Fibroblast of skin of right biceps (primary cell): ENCODE measurements at places on chromosomes 12 and 14.
A peak's percentile ranks its signal among the peaks of the same experiment; 100 is the strongest.

DNA sequence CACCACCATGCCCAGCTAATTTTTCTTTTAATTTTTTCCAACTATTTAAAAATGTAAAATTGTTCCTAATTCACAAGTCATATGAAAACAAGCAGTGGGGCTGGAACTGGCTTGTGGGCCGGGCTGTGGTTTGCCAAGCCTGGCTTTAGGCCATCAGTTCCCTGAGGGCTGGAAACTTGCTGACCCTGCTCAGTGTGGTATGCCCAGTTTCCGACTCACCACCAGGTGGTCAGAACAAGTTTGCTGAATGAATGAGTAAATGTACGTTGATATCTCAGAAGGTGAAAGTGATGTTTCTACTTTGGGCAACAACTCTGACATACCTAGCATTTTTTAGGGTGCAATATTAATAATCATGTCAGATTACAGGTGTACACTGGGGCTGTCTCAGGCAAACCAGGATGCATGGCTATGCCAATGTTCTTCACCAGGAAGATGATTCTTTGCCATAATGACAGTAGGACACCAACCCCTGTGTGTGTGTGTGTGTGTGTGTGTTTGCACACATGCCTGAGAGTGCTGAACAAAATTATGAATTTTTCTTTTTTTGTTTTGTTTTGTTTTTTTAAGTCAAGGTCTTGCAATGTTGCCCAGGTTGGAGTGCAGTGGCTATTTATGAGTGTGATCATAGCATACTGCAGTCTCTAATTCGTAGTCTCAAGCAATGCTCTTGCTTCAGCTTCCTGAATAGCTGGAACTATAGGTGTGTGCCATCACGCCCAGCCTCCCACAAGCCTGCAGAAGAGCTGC, 106.1 kb downstream of the PTPN11 start:
- DNase-seq = no peak

DNA sequence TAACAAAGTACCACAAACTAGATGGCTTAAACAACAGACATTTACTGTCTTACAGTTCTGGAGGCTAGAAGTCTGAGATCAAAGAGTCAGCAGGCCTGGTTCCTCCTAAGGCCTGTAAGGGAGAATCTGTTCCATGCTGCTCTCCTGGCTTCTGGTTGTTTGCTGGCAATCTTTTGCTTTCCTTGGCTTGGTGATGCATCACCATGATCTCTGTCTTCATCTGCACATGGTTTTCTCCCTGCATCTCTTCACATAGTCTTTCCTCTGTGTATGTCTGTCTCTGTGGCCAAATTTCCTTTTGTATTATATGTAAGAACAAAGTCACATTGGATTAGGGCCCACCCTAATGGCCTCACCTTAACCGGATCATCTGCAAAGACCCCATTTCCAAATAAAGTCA, 168.5 kb downstream of the CAPZA3 start:
- no peak for DNase-seq

DNA sequence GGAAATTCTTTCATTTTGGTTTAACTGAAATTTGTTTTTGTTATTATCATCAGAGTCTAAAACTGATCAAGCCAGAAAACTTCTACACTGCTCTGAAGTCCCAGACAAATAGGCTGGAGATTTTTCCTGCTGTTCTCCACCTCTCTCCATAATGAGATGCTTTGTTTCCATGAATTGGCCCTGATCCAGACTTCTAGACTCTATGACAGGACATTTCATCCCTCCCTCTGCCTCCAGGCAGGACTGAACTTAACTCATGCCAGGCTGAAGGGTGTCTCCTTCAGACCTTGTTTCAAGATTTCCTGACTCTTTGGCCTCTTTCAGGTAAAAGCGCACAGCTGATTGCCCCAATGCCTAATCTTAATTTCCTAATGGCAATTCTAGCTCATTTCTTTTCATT, 69.1 kb upstream of the HOXC13 start:
- no peak for DNase-seq

DNA sequence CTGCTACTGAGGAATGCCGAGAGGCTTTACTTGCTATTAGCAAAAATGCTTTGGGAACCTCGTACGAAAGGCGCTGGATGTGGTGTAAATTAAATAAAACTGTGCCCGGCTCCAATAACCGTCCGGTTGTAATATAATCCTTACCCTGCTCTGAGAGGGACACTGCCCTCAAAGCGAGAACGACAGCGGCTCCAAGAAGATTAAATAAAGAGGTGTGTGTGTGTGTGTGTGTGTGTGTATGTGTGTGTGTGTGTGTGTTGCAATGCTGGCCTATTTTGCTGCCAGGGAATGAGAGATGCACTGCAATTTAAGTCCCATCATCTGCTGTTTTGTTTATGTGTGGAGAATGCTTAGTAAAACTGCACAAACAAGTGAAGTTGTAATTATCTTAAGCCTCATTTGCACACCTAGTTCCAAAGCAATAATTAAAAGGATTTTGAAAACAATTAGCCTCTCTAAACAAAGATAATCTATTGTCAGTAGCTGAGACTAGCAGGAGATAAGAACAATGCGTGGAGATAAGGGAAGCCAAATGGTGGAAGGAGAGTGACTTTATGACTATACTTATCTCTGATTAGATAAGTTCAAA, 1.2 kb upstream of the SIX1 start:
- DNase-seq = peak; percentile 13

GRCh38 chr14:25537846-25538455, 488.0 kb upstream of the STXBP6 start:
- DNase-seq = peak; percentile 16

DNA sequence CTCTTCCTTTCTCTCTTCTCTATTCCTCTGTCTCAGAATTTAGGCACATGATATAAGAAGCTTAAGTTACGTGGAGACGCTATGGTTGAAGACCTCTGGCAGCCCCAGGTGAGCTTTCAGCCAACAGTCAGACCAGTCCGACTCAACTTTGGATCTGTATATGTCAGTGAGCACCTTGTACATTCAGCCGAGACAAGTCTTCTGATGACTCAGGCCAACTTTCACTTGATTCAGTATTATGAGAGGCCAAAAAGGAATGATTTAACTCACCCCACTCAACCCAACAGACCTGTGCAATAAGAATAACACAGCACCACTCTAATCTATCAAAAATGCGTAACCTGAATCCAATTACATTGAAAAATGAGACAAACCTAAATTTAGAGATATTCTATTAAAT, 47.5 kb upstream of the FOXG1 start:
- no peak for DNase-seq
